Activated CD4-positive, alpha-beta T cell treated with anti-CD3 and anti-CD28 coated beads, Interleukin-2, amount 50 U/mL, for 4 hours (primary cell): ENCODE measurements at places on chromosomes 6 and 20.

DNA sequence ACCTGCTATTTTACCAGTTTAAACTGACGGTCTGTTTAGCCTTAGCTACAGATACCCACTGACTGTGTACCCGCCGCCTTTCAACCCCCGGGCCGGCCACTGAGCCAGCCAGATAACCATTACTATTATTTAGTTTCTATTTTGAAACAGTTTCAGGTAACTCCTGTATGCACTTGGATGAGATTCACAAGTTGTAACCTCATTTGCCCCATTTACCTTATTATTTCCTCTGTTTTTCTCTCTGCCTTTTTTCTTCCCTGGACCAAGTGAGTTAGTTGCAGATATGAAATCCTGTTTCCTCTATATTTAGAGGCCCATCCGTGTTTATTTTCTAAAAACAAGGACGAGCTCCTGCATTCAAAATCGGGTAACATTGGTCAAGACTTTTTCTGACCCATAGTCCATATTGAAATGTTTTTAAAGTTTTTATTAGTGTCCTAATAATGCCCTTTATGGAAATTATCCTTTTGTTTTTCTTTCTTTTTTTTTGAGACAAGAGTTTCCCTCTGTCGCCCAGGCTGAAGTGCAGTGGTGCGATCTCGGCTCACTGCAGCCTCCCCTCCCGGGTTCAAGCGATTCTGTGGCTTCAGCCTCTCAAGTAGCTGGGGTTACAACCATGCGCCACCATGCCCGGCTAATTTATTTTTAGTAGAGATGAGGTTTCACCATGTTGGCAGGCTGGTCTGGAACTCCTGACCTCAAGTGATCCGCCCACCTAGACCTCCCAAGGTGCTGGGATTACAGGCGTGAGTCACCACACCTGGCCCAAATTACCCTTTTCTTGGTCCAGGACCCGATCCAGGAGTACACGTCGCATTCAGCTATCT lies 767 bp downstream of the AP5S1 start:
- DNase-seq = no peak

DNA sequence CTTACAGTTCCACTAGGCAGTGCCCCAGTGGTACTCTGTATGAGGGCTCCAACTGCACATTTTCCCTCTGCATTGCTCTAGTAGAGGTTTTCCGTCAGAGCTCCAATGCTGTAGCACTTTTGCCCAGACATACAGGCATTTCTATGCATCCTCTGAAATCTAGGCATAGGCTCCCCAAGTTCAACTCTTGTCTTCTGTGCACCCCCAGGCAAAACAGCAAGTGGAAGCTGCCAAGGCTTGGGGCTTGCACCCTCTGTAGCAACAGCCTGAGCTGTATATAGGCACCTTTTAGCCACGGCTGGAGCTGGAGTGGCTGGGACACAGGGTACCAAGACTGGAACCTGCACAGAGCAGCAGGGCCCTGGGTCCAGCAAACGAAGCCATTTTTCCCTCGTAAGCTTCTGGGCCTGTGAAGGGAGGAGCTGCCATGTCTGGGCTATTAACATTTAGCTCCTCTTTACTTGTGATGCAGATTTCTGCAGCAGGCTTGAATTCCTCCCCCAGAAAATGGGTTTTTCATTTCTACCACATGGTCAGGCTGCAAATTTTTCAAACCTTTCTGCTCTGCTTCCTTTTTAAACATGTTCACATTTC lies 596.2 kb upstream of the ADGRB3 start:
- DNase-seq = no peak

GRCh38 chr6:28424163-28424562 lies 19.1 kb downstream of the ZSCAN23 start:
- DNase-seq = no peak

- DNase-seq = peak; percentile 9
Observed at GRCh38 chr20:33947709-33948295, 45.9 kb upstream of the RALY start.

DNA sequence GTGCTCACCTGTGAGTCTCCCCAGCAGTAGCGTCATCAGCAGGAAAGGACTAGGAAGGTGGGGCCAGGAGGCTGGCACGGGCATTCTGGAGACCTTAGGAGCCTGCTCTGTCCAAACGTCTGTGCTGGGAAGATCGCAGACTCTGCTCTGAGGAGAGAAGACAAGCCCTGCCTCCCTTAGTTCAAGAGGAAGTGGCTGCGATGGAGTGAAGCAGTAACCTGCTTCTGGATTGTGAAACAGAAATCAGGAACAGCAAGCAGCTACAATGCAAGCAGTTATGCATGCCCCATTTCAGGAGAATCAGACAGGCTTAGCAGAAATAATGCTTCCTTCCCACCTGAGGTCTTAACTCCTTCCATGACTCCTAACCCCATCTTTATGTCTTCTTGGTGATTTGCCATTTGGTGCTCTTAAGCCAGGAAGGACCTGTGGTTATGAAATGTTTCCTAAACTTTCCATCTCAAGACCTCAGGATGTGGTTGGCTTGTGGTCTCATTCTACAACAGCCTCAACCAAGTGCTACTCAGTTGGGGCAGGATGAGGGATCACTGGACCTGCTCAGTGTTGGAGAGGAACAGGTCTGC lies at the start of gene SIRPB1:
TSS of gene SIRPB1 (minus strand) at position 149 of the 584 bp plus-strand sequence. CDS start at position 84, 65 bp downstream.
- DNase-seq = no peak

DNA sequence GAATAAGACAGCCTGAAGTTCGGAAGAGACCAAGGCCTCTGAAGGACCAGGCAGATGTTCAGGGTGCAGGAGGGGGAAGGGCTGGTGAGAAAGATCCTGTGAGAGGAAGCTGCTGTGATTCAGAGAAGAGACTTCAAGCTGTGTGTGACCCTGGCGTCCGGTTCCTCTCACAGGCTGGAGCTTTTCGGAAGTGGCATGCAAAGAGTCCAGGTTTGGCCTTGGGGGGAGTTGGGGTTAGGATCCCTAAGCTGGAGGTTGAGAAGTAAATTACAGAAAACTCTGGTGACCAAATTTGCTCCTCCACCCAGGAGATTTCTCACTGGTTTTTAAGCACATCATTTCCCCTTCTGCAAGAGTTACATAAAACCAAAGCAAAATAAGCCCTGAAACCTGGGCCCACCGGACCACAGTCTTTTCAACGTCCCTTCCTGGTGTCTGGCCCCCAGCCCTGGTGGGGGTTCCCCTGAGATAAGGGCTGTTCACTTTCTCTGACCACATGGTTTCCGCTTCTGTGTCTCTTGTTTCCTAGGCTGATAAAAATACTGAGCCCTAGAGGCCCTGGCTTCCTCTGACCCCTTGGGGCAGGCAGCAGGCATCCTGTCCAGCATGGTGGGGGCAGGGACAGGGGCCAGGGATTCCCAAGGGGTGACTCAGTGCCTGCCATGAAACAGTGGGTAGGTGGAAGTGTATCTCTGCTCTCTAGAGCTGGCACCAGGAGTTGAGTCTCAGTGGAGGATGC lies 12.0 kb upstream of the LTA start:
- DNase-seq = no peak

- no peak for DNase-seq
Observed at GRCh38 chr20:53258741-53259140, 286.6 kb downstream of the TSHZ2 start.

GRCh38 chr6:133805876-133806275 lies 83.0 kb upstream of the TCF21 start:
- no peak for DNase-seq

GRCh38 chr6:15416932-15417509 lies 171.2 kb downstream of the JARID2 start:
- DNase-seq = no peak

GRCh38 chr20:57736738-57737347 lies 27.0 kb upstream of the PMEPA1 start:
- no peak for DNase-seq

GRCh38 chr6:163718537-163718936 lies 304.0 kb downstream of the QKI start:
- no peak for DNase-seq

- DNase-seq = no peak
Observed at GRCh38 chr6:132513831-132514545, 1.1 kb upstream of the STX7 start.

DNA sequence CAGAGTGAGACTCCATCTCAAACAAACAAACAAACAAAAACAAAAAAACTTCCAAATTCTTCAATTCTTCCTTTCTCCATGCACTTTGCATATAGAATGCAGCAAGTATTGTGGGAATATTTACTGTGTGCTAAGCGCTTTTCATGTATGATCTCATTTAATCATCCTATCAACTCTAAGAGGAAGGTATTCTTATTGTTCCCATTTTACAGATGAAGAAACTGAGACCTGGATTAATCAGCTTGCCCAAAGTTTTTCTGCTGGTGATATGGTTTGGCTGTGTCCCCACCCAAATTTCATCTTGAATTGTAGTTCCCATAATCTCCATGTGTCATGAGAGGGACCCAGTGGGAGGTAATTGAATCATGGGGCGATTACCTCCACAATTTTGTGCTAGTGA lies 56.6 kb upstream of the KCNG1 start:
- no peak for DNase-seq

- DNase-seq = no peak
Observed at GRCh38 chr6:132598473-132598872, 8.9 kb upstream of the TAAR5 start.
